ENCODE measurements at places on chromosomes 3 and 15. TPM values are rescaled to one million over a fixed set of nuclear protein-coding genes. Genes with fewer than 3 reads are reported as not detected.

Gene RAB6B
- 2.2 TPM for total RNA-seq

Gene ANKDD1A
- 1.7 TPM for total RNA-seq

Gene ACKR4
- total RNA-seq, result not detected

Gene GOLGA8H
- total RNA-seq, result 2.6 TPM

Gene CTDSPL
- 16.5 TPM for total RNA-seq

Gene TICRR
- total RNA-seq, result 10.9 TPM

Gene FETUB
- 0.10 TPM for total RNA-seq

Gene SLC28A2
- total RNA-seq, result not detected

Gene SMCO1
- total RNA-seq, result not detected

Gene THRB
- total RNA-seq, result 1.7 TPM

Gene UQCC5
- total RNA-seq, result 69.5 TPM

Gene CSTA
- total RNA-seq, result 1.3 TPM

Gene TLR9
- not detected for total RNA-seq

Gene ABHD14A
- total RNA-seq, result 15.0 TPM

Gene IQCH
- total RNA-seq, result 1.8 TPM

Gene LARP6
- total RNA-seq, result 50.6 TPM

Gene GP5
- total RNA-seq, result not detected

Gene VEPH1
- total RNA-seq, result 0.37 TPM

Gene ATOSA
- 10.0 TPM for total RNA-seq

Gene CCDC39
- not detected for total RNA-seq

Gene FANCD2OS
- total RNA-seq, result not detected

Gene STRA6
- 69.6 TPM for total RNA-seq

Gene CYP8B1
- total RNA-seq, result not detected

Gene MUC20
- 0.38 TPM for total RNA-seq

Gene APH1B
- 26.4 TPM for total RNA-seq

Gene ABHD17C
- 30.4 TPM for total RNA-seq

Gene SYNPR
- not detected for total RNA-seq

Gene MUSTN1
- total RNA-seq, result 0.28 TPM

Gene DVL3
- total RNA-seq, result 24.5 TPM

Gene FOXL2
- total RNA-seq, result 2.6 TPM

Gene CYP1A2
- not detected for total RNA-seq

Gene HCN4
- 0.38 TPM for total RNA-seq

Gene OIP5
- total RNA-seq, result 13.0 TPM

Gene UBE3A
- 21.9 TPM for total RNA-seq

Gene DNAH1
- 0.81 TPM for total RNA-seq

Gene PCSK6
- total RNA-seq, result 10.2 TPM

Gene TMOD2
- total RNA-seq, result 2.7 TPM

Gene MINAR1
- total RNA-seq, result 0.30 TPM

Gene TTLL3
- total RNA-seq, result 8.3 TPM

Gene ZKSCAN7
- not detected for total RNA-seq

Gene TM6SF1
- total RNA-seq, result not detected

Gene MYRIP
- not detected for total RNA-seq

Gene GRK7
- not detected for total RNA-seq

Gene KBTBD13
- not detected for total RNA-seq

Gene SNX22
- total RNA-seq, result 0.81 TPM

Measured in A549 treated with Mapracorat at 1 μM for 4 hours (cell line).